ENCODE measurements at places on chromosomes 1 and 21.
A peak's percentile ranks its signal among the peaks of the same experiment; 100 is the strongest.

GRCh38 chr1:17239420-17239819 lies 9.5 kb upstream of the PADI3 start:
- peak; percentile 74 for DNase-seq

- no peak for DNase-seq
Observed at GRCh38 chr1:67335411-67335810, 27.7 kb downstream of the IL12RB2 start.

DNA sequence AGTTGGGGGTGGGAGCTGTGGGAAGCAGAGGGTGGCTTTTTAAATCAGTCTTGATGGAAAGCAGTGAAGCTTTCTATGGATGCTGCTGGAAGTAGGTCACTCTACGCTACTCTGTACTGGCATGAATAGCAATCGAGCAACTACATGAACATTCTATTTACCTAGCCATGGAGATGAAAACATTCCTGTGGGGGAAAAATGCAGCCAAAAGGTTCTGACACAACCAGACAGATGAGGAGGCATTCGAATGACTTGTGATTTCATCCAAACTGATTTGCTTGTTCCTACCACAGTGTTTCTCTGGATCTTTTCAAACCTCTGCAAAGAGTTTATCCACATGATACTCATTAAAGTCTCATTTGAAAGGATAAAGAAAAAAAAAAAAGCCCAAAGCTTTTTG lies 95.0 kb downstream of the ASTN1 start:
- DNase-seq = no peak

DNA sequence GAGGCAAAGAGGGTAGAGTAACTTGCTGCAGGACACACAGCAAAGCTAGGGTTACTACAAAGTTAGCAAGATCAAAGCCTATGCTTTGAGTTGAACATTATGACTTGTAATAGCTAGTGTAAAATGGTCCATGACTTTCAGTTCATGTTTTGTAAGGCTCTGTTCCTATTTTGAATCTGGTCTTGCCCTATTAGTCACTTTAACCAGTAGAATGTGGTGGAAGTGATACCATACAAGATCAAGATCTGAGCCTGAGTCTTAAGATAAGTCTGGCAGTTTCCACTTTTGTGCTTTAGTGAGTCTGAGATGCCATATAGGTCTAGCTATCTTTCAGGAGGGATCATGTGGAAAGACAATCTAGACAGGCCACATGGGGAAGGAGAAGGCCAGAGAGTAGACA lies 282.1 kb upstream of the BRINP3 start:
- no peak for DNase-seq

DNA sequence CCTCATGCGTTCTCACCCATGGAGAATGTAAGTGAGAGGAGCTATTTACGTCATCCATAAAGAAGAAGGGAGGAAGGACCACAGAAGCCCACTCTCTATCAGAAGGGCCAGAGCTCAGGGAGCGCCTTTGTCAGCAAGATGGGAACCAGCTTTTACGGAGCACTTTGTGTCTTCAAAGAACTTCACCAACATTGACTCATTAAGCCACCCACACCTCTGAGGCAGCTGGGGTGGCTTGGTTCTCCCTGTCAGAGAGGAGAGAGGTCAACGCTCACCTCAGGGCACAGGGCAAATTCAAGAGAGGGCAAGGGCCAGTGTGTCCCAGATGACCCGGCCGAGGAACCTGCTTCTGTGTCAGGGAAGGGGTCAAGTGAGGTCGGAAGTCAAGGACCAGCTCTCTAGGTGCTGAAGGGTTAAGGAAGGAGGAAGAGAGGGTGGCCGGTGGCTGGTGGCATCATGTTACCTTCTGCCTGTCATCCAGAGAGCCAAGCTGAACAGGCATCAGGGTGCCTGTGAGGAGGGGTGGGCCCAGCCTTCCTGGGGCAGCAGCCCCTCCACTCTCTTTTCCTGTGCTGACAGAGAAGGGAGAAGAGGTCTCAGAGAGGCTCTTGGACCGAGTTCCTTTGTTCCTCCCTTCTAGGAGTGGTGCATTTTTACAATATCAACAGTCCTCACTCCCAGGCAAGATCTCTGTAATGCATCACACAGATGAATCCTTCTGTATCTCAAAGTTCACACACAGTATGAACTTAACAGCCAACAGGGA lies 109.0 kb downstream of the ETS2 start:
- no peak for DNase-seq

DNA sequence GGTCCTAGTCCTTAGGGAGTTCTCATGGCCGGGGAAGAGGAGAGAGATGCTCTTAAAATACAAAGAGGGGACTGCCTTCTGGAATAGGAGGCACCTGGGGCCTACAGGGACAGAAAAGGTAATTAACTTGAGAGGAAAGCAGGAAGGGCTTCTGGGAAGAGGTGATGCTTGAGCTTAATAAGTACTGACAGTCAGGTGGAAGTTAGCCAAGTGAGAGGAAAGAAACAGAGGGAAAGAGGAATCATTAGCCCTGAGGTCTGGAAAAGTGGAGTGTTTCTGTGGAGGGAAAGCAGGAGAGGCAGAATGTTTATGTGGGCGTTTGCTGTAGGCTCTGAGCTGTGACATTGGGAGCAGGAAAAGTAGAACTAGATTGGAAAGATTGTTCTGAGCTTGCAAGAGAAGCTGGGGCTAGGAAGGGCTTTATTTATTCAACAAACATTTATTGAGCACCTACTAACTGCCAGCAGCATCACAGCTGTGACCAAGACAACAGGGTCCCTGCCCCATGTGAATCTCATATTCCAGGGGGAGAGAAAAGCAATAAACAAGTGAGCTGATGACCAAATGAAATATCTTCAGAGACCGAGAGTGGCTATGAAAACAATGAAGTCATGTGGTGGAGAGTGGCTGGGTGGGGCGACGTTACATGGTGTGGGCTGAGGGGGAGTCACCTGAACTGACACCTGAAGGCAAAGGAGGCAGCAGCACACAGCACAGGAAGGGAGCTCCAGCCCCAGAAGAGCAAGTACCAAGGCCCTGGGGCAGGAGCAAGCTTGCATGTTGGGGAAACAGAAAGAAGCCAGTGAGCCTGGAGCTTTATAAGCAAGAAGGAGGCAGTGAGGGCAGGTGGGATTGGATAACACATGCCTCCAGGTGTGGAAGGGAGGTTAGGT lies 4.4 kb upstream of the FNDC5 start:
- DNase-seq = no peak

DNA sequence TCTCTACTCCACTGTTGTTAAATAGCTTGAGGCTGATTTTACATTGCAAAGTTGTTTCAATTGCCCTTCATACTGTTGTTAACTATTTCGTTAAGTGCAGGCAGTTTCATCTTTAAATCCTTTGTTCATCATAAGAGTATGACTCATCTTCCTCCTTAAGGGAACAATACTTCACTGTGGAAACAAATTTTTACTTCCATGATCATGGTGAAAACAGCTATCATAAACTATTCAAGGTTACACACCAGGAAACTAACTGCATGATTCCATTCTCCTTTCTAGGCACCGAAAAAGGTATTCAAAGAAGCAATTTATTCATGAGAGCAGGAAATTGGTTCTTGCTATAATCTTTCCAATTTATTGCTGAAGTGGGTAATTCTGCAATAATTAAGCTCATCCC lies 593.2 kb downstream of the LRRIQ3 start:
- no peak for DNase-seq

All from NCI-H2171 (cell line).